ENCODE measurements at places on chromosomes 13 and 19.

DNA sequence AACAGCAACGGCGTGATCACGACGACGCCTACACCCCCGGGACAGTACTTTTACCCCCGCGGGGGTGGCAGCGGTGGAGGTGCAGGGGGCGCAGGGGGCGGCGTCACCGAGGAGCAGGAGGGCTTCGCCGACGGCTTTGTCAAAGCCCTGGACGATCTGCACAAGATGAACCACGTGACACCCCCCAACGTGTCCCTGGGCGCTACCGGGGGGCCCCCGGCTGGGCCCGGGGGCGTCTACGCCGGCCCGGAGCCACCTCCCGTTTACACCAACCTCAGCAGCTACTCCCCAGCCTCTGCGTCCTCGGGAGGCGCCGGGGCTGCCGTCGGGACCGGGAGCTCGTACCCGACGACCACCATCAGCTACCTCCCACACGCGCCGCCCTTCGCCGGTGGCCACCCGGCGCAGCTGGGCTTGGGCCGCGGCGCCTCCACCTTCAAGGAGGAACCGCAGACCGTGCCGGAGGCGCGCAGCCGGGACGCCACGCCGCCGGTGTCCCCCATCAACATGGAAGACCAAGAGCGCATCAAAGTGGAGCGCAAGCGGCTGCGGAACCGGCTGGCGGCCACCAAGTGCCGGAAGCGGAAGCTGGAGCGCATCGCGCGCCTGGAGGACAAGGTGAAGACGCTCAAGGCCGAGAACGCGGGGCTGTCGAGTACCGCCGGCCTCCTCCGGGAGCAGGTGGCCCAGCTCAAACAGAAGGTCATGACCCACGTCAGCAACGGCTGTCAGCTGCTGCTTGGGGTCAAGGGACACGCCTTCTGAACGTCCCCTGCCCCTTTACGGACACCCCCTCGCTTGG, 966 bp downstream of the JUNB start:
- H3K27ac ChIP-seq: peak overlapping the region; percentile 95
- H3K27me3 ChIP-seq: no peaks in the 10 kb centered on the region
- no peaks in the 10 kb centered on the region for H3K36me3 ChIP-seq

GRCh38 chr13:106233134-106233735, 302.2 kb downstream of the EFNB2 start:
- no peak overlapping the region for H3K4me3 ChIP-seq
- no peak overlapping the region for H3K27ac ChIP-seq
- no peak for DNase-seq
- H3K4me1 ChIP-seq: no peaks in the 10 kb centered on the region
- H3K27me3 ChIP-seq: no peaks in the 10 kb centered on the region
- no peaks in the 10 kb centered on the region for H3K36me3 ChIP-seq

GRCh38 chr13:59236309-59236919, 927.3 kb downstream of the DIAPH3 start:
- DNase-seq: no peak
- H3K4me1 ChIP-seq: no peaks in the 10 kb centered on the region
- no peaks in the 10 kb centered on the region for H3K36me3 ChIP-seq
- no peak overlapping the region for H3K4me3 ChIP-seq
- H3K27ac ChIP-seq: no peak overlapping the region

- H3K4me1 ChIP-seq: peaks cover 28% of the 10 kb centered on the region
- peak overlapping the region; percentile 83 for H3K27ac ChIP-seq
- H3K36me3 ChIP-seq: peaks cover 82% of the 10 kb centered on the region
- no peaks in the 10 kb centered on the region for H3K27me3 ChIP-seq
Measured at GRCh38 chr19:14402332-14403144, 16.6 kb downstream of the DDX39A start.

- no peak for DNase-seq
- H3K4me3 ChIP-seq: no peak overlapping the region
- H3K4me1 ChIP-seq: no peaks in the 10 kb centered on the region
Measured at GRCh38 chr13:76904507-76904906, 18.3 kb upstream of the KCTD12 start.

GRCh38 chr13:23003446-23003845, 177.3 kb upstream of the SGCG start:
- H3K36me3 ChIP-seq: no peaks in the 10 kb centered on the region
- H3K27ac ChIP-seq: no peak overlapping the region
- no peak for DNase-seq

GRCh38 chr19:33393286-33394005, 19.9 kb downstream of the CEBPG start:
- H3K4me3 ChIP-seq: peak overlapping the region; percentile 69

DNA sequence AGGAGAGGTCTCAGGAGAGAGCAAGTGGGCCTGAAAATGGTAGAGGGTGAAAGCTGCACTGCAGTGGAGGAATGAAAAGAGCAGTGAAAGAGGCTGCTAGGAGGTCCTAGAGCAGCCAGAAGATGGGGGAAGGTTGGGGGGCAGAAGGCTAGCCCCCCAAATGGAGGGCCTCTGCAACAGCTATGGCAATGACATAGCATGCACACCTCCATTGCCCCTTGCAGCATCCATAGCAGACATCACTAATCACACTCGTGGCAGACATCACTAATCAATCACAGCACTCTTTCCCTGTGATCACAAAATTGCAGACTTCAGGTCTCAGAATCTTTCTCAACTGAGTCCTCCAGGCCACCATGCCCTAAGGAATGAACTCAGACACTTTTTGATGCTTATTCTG, 21.9 kb downstream of the CCL25 start:
- no peaks in the 10 kb centered on the region for H3K27me3 ChIP-seq
- DNase-seq: no peak
- H3K27ac ChIP-seq: no peak overlapping the region
- H3K4me1 ChIP-seq: no peaks in the 10 kb centered on the region

DNA sequence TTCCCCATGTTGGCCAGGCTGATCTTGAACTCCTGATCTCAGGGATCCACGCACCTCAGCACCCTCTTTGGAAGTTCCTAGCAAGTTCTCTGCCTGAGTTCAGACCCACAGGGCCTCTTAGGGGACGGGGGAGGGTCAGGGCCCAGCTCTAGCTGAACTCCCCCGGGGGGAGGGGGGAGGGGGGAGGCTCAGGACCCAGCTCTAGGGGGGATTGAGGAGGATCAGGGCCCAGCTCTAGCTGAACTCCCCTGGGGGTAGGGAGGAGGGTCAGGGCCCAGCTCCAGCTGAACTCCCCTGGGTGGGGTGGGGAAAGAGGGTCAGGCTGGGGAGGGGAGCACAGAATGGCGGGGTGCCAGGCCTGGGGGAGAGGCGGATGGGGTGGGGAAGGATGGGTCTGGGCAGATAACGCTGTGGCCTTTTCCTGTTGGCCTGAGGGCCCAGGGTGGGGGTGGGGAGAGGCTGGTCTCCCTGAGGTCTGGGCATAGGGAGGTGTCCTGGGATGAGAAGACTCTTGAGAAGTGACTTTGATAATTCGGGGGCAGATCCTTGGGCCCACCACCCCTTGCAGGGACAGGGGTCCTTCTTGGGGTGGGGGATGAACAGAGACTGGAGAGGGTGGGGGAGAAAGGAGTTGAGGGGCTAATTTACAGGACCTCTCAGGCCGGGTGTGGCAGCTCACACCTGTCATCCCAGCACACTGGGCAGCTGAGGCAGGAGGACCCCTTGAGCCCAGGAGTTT, 5.5 kb upstream of the PTBP1 start:
- no peak overlapping the region for H3K4me3 ChIP-seq
- no peak overlapping the region for H3K27ac ChIP-seq
- no peak for DNase-seq
- no peaks in the 10 kb centered on the region for H3K27me3 ChIP-seq

DNA sequence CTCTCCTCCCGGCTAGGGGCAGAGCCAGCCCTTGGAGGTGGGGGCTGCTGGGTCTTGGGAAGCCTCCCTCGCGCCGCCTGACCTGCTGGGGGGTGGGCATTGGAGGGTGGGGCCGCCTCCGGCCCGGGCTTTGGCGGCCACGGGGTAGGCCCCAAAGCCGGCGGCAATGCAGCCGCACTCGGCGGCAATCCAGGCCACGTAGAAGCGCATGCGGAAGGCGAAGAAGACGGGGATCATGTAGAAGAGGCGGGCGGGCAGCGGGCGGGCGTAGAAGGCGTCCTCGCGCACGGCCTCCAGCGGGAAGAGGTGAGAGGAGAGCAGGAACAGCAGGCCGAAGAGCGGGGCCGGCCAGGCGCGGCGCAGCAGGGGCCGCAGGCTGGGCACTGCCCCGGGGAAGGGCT, 7.7 kb upstream of the TMC4 start:
- no peaks in the 10 kb centered on the region for H3K4me1 ChIP-seq
- peaks cover 56% of the 10 kb centered on the region for H3K36me3 ChIP-seq
- DNase-seq: no peak

DNA sequence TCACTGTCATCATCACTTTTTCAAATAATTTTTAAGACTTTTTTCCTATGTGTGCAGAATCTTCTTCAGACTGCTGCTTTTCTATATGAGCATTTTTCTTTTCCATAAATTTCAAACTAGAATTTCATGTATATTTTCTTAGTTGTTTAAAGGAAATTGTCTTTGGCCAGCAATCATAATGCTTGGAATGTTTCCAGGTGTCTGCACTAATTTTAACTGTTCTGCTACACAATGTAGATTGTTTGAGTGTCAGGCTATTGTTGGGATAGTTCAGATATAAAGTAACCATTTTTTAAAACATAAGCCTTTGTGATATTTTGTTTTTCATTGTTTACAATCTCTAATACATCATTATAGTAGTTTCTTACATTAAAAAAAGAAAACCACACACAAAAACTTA, 1418.5 kb downstream of the EFNB2 start:
- no peaks in the 10 kb centered on the region for H3K4me1 ChIP-seq
- H3K36me3 ChIP-seq: no peaks in the 10 kb centered on the region

- no peak overlapping the region for H3K4me3 ChIP-seq
- no peaks in the 10 kb centered on the region for H3K4me1 ChIP-seq
- no peak overlapping the region for H3K27ac ChIP-seq
- H3K27me3 ChIP-seq: no peaks in the 10 kb centered on the region
Measured at GRCh38 chr19:49272204-49272603, 52.8 kb downstream of the SLC6A16 start.

DNA sequence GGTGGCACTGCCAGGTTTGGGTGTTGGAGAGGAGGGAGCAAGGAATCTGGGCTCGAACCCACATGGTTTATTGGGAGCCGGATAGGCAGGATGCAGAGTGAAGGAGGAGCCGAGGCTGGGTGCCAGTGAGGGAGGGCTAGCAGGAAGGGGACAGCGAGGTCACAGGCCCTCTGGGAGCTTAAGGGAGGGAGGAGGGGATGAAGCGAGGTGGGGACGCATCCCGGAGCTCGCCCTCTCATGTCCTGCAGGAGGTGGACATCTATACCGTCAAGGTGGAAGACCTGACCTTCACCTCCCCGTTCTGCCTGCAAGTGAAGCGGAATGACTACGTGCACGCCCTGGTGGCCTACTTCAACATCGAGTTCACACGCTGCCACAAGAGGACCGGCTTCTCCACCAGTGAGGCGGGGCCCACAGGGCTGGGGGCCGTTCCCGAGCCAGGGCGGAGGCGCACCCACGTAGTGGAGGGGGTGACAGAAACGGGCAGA, 3.5 kb upstream of the ADM5 start:
- no peak overlapping the region for H3K27ac ChIP-seq
- no peak overlapping the region for H3K4me3 ChIP-seq
- peaks cover 9% of the 10 kb centered on the region for H3K27me3 ChIP-seq
- no peak for DNase-seq
- peaks cover 33% of the 10 kb centered on the region for H3K36me3 ChIP-seq
- peaks cover 24% of the 10 kb centered on the region for H3K4me1 ChIP-seq

DNA sequence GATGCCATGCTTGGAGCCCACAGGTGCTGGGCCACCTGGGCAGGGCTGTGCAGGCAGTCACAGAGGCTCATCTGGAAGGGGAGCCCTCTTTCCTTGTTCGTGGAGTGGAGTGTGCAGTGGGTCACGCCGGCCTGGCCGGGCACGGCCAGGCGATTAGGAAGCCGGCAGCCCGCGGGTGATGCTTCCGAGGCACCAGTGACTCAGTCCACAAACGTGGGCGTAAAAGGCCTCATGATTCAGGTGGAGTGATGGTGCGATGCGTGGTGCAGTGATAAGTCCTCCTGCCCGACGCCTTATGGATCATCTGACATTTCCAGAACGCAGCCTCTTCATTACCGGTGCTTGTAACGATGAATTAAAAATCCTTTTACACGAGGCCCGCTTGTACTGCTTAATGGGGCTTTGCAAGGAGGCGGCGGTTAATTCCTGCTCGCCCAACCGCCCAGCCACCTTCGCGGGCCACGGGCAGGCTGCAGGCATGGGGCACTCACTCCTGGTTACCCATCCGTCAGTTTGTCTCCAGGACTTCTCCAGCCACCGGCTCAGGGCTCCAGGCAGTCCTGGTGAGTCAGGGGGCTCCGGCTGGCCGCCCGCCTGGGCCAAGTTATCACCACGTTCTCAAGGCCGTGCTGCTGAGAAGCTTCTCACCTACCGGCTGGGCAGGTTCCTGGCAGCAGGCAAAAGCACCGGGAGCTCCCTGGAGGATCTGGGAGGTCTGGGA, 172.4 kb downstream of the KDM4B start:
- H3K4me1 ChIP-seq: peaks cover 15% of the 10 kb centered on the region
- no peak overlapping the region for H3K27ac ChIP-seq
- no peak overlapping the region for H3K4me3 ChIP-seq
- peaks cover 80% of the 10 kb centered on the region for H3K36me3 ChIP-seq
- no peaks in the 10 kb centered on the region for H3K27me3 ChIP-seq
- DNase-seq: no peak

DNA sequence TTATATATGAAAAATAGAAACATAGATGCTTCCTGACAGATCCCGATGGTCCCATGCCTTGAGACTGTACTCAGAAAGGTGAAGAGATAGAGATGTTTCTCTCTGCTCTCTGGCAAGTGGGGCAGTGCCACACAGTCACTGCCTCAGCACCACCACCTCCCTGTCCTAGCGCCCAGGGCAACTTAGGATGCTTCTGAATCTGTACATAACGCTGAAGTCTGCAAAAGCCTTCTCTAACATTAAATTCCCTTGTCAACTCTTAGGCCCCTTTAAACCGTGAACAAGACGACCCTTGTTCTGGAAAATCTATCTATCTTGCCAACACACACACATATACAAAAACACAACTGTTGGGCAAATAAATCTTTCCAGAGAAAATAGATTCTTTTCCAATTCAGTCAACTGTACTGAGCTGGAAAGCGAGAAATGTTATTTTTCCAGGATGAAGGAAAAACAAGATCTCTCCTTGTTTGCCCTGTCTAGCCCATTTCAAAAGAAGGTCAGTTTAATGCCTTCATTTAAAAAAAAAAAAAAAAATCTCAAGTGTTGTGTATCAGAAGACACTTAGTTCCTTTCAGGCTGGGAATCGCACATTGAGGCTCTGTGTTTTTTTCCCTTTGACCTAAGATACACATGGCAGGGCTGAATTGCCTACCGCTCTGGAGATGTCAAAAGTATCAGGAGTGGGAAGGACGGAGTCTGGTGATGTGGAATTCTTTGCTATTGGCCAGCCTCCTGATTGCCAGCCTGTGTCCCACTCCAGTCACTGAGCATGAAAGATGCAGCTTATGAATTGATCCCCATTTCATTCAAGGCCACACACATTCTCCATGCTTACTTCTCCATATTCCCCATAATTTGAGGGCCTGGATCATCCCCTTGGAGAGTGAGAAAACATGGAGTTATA, 241.4 kb downstream of the LACC1 start:
- no peak for DNase-seq
- no peaks in the 10 kb centered on the region for H3K27me3 ChIP-seq
- H3K27ac ChIP-seq: no peak overlapping the region
- peaks cover 24% of the 10 kb centered on the region for H3K4me1 ChIP-seq
- H3K36me3 ChIP-seq: no peaks in the 10 kb centered on the region

GRCh38 chr19:7428651-7429113, 60.2 kb downstream of the PEX11G start:
- H3K27me3 ChIP-seq: no peaks in the 10 kb centered on the region
- H3K36me3 ChIP-seq: peaks cover 51% of the 10 kb centered on the region
- no peak overlapping the region for H3K27ac ChIP-seq
- H3K4me1 ChIP-seq: no peaks in the 10 kb centered on the region
